ENCODE measurements at places on chromosomes 6 and 20. TPM values are rescaled to one million over a fixed set of nuclear protein-coding genes. Genes with fewer than 3 reads are reported as not detected.

- DNase-seq, result no peak
Observed at GRCh38 chr20:12133553-12133952, 215.9 kb downstream of the BTBD3 start.

Gene JPH2
- total RNA-seq, result 9.3 TPM

Gene KCNB1
- 3.9 TPM for total RNA-seq

GRCh38 chr6:150800674-150801314 lies 64.7 kb upstream of the MTHFD1L start:
- no peak for DNase-seq

DNA sequence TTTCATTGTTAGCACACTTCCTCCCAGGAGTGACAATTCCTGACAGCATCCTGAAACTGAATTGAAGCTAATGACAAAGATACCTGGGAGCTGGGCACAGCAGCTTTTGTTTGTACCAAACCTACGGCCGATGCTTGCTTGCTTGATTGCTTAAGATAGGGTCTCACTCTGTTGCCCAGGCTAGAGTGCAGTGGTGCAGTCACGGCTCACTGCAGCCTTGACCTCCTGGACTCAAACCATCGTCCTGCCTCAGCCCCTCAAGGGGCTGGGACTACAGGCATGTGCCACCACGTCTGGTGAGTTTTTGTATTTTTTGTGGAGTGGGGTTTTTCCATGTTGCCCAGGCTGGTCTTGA lies 84.7 kb upstream of the SCP2D1 start:
- no peak for DNase-seq

Gene MSH5
- 7.9 TPM for total RNA-seq

Gene IPCEF1
- total RNA-seq, result 5.6 TPM

Gene DPPA5
- total RNA-seq, result not detected

- no peak for DNase-seq
Observed at GRCh38 chr6:122947355-122947754, 48.7 kb upstream of the CLVS2 start.

- no peak for DNase-seq
Observed at GRCh38 chr20:62826646-62827310, 9.9 kb downstream of the COL9A3 start.

- DNase-seq, result no peak
Observed at GRCh38 chr6:119985952-119986736, 636.6 kb upstream of the MAN1A1 start.

DNA sequence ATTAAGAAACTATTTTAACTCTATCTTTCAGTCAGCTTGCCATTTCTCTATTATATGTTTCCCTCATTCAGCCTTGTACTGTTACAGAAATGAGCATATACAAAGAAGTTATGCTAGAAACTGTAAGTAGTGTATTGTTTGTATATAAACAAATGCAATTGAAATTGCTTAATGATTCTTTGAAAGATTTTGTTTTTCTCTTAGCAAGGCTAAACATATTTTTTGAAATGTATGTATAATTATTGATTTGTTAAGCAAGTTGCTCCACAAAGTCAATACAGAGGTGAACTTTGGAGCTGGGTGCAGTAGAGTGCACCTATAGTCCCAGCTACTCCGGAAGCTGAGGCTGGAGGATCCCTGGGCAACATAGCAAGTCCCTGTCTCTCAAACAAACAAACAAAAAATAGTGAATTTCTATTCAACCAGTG lies 253.6 kb downstream of the RNGTT start:
- DNase-seq, result no peak

GRCh38 chr6:4336778-4337442 lies 201.5 kb upstream of the ECI2 start:
- DNase-seq, result no peak

GRCh38 chr6:7100753-7101081 lies 7.0 kb upstream of the RREB1 start:
- DNase-seq, result no peak

- no peak for DNase-seq
Observed at GRCh38 chr20:8267009-8267408, 134.9 kb downstream of the PLCB1 start.

DNA sequence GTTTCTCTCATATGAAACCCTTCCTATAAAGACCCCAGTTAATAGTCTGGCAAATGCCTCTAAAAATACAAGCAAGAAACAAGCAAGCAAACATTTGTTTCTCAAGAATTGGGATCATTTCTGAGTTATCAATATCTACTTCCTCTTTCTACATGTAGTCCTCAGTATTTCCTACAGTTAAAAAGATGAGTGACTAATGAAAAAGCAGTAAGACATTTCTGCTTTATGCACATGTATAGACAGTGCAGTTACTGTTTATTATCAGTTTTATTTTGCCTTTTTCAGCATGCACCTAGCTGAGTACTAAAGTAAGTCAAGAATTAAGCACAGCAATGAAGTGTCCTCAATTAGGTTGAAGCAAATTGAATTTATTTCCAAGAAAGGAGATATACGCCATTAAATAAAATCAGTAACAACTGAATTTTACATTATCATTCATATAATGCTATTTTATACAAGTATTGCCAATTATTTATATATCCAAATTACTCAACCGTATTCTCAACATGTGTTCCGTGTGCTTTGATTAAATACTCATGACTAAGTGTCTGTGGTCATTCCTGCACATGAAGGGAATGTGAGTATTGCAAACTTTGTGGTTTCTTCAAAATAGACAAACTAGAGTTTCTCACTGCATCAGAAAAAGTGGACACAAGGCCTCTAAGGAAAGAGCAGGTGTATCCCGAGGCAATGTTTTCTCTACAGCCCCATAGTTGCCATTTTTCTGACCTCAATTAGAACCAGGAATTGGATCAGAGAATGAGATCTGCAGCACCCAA lies 159.3 kb upstream of the MARCKS start:
- DNase-seq, result no peak
